Prostate gland (tissue), 2 donors: ENCODE measurements at places on chromosomes 2 and 18. TPM values are rescaled to one million over a fixed set of nuclear protein-coding genes. Genes with fewer than 3 reads are reported as not detected.

KLHL41 gene
- total RNA-seq: 13.4 TPM

SLC4A3 gene
- 7.6 TPM for total RNA-seq

- no peaks in the 10 kb centered on the region for H3K4me1 ChIP-seq
- no peak for DNase-seq
- H3K27me3 ChIP-seq: no peaks in the 10 kb centered on the region
- no peaks in the 10 kb centered on the region for H3K36me3 ChIP-seq
- H3K4me3 ChIP-seq: no peak overlapping the region
- no peak overlapping the region for H3K27ac ChIP-seq
These were observed 338.8 kb downstream of the SETBP1 start for GRCh38 chr18:45019469-45019868.

GRCh38 chr2:28895189-28895893, 874 bp downstream of the WDR43 start:
- H3K36me3 ChIP-seq: no peaks in the 10 kb centered on the region
- H3K4me3 ChIP-seq: peak overlapping the region; percentile 89
- peak overlapping the region; percentile 55 for H3K27ac ChIP-seq

DNA sequence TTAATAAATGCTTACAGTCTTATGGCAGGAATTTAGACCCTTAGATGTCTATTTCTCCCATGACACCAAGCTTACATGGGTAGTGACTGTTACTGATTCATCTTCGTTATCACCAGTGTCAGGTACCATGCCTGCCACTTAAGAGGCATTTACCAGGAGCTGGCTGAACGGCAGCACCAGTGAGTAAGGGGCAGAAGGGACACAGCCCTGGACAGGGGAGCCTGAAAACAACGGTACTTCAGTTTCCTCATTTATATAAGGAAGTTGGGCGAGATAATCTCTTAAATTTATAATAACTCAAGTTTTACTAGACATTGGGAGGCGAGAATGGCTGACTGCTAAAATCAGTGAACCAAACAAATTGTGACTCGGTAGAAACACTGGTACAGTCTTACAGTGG, 1.2 kb downstream of the COA5 start:
- H3K4me1 ChIP-seq: peaks cover 13% of the 10 kb centered on the region
- H3K4me3 ChIP-seq: peak overlapping the region; percentile 94
- no peaks in the 10 kb centered on the region for H3K27me3 ChIP-seq

DNA sequence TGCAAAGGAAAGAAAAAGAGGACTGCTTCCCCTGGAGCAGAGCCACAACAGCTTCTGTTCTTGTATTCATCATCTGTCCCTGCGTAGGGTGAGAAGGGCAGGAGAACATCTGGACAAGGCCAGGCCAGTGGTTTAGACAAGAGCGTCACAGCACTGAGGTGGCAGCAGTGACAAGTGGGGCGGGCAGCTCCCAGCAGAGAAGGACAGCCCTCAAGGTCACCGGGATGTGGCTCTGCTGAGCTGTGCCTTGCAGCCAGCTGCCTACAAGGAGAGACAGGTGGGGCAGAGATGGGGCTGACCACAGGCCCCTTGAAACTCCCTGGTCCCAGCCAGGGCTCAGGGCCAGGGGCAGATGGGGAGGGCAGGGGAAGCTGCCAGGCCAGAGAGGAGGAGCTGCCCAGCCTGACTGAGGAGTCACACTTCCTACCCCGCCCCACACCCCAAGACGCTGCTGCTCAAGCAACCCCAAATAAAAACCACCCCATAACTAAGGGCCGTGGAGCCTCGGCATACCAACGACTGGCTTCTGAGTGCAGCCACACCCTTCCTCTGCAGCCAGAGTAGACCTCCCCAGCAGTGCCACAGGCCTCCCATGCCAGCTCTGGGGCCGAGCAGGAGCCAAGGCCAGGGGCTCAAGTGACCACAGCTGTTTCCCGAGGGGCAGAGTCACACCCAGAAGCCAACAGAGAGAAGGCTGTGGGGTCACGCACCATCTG, 5.4 kb downstream of the RAB11FIP5 start:
- H3K36me3 ChIP-seq: no peaks in the 10 kb centered on the region
- H3K4me1 ChIP-seq: peaks cover 10% of the 10 kb centered on the region
- no peaks in the 10 kb centered on the region for H3K27me3 ChIP-seq
- no peak overlapping the region for H3K27ac ChIP-seq
- no peak overlapping the region for H3K4me3 ChIP-seq
- no peak for DNase-seq
